ENCODE measurements at places on chromosomes 5 and 9.

DNA sequence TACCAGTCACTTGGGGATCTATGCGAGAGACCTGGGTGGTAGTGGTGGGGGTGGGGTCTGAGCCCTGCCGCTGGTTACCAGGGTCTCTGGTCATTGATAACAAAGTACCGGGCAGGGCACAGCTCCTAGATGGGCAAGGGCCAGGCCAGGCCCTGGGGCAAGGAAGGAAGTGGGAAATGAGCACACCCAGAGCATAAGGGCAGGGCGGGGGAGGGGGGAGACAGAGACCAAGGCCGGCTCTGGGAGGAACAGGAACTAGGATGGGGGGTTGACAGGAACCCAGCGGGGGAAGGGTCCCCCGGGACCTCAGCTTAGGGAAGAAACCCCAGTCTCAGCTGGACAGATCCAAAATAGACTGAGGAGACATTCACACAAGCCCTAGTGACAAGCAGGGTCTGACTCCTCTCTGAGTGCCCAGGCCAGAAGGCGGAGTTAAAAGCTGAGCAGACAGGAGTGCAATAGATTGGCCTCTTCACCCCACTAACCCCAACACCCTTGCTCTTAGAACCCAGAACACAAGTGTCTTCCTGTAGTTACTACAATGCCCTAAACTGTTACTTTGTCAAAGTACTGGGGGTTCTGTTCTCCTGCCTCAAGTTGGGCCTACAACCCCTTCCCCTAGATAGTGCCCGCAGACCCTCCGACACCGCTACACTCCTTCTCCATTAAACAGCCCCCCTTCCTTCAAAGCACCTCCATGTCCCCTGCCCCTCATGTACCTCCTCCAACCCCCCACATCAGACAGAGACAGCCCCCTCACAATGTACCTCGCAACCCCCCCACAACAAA is 628 bp downstream of the ATOSB start:
- no peak for DNase-seq

DNA sequence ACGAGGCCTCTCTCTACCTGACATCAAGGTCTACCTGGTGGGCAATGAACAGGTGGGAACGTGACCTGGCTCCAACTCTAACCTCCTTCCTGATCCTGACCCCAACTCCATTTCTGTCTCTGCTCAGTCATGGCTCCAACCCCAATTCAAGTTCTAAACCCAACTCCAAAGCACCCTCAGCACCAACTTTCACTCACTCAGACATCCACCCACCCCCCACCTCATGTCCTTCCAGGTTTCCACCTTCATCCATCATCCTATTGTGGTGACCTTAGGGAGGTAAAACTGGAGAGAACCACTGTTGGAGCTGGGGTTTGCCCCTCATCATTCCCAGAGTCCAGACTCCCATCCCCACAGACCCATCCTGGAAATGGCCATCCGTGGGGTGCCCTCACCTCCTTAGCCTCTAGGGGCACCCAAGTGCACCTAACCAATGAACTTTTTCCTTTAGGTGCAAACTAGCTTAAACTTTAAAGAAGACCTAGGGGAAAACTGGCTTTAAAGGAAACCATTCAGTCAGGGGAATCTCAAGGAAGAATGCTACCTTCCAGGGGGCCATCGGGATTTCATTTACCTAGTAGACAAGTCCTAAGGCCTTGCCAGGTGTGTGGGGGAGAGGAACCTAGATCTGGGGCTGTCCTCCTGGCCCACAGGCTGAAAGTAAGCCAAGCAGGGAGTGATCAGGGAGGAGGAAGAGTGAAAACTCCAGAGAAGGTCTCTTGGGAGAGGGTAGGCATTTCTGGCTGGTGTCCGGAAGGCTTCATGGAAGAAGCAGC is 11.3 kb downstream of the RGS14 start:
- no peak for DNase-seq

- no peak for DNase-seq
Measured at GRCh38 chr9:19495186-19496028, 86.6 kb downstream of the ACER2 start.

- DNase-seq, result no peak
Measured at GRCh38 chr5:147169901-147170300, 64.9 kb upstream of the STK32A start.

GRCh38 chr5:107544476-107544875 is 126.3 kb downstream of the EFNA5 start:
- DNase-seq, result no peak

GRCh38 chr9:86700629-86701028 is 246.7 kb downstream of the GAS1 start:
- no peak for DNase-seq

DNA sequence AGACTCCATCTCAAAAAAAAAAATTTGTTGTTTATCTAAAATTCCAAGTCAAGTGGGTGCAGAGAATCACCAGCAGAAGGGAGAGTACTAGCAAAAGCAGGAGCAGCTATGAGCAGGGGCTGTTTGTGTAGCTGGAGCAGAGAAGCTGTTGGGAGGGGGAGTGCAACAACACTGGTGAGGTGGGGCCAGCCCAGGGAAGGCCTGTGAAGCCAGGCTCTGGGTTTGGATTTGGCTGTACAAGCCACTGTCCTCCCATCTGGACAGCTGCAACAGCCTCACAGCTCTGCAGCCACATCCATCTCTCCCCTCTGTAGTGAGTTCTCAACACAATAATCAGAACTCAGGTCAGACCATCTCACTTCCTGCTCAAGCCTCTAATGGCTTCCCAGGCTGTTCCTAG is 59.4 kb downstream of the TMOD1 start:
- DNase-seq, result no peak

DNA sequence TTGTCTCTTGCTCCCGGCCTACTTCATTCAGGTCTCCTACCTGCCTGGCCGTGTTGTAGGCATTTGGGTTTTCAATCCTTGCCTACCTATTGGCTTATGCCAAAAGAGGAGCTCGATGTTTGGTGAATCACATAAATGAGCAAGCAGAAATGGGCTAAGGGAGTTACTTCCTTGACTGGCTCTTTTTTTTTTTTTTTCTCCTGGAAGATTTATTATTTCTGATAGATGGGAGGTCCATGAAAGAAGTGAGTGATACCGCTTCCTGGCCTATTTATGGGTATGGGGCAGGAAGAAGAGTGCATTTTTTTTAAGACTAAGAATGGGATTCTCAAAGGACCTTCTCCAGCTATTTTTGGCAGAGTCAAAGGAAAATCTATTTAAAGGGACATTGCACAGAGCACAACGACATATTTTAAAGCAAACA is 294.1 kb downstream of the ARHGAP26 start:
- no peak for DNase-seq

GRCh38 chr5:101605700-101606099 is 690.4 kb downstream of the SLCO4C1 start:
- no peak for DNase-seq

- no peak for DNase-seq
Measured at GRCh38 chr5:1538741-1539392, 15.1 kb upstream of the LPCAT1 start.

- no peak for DNase-seq
Measured at GRCh38 chr9:73089304-73089985, 62.2 kb upstream of the ANXA1 start.

DNA sequence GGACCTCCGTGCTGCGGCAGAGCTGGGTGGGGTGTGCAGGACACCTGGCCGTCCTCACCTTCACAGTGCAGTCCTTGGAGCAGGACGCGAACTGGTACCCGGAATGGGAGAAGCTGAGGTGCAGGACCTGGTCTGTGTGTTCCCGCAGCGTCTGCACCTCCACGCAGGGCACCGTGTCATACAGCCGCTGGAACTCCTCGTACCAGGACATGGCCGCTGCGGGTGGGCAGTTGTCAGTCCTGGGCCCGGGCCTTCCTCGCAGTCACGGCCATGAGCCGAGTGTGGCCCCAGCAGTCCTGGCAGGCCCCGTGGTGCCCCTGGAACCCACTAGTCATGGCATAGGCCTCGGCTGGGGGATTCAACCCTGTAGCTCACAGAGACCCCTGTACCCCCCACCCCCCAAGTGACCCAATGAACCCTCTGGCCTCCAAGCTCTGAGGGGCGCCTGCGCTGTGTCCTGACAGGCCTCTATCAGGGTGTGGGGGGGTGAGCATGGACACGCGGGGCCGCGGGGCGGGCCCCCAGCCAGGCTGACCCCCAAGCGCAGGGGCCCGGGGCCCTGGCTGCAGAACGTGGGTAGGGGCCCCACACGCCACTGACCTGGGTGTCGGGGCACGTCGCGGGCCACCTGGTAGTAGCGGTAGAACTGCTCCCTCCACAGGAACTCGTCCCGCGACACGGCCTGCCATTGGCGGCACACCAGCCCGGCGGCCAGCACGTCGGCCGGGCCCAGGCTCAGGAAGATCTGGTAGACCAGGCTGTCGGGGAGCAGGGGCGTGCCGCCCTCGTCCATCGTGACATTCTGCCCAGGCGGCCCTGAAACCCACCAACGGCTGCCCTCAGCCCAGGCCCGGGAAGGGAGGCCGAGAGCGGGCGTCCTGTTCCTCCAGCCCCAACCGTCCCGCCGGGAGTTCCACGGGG is 987 bp downstream of the FBXW5 start:
- no peak for DNase-seq

DNA sequence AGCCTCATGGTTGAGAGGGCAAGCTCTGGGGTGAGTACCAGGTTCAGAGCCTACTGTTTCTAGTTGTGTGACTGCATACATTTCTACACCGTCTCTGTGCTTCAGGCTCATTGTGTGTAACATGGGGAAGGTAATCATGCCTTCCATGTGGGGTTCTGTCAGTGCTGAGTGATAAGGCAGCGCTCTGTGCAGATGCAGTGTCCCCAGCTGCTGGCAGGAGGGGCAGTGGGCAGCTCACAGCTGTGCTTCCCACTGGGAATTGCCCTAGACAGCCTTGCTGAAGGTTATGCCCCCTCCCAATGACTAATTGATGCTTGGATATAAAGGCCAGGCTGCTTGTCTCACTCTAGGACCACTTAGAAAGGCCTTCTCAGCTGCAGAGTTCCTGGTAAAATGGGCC is 121.8 kb upstream of the SAP30L start:
- no peak for DNase-seq

GRCh38 chr9:16407617-16408016 is 462.9 kb downstream of the BNC2 start:
- no peak for DNase-seq
